Activated T-helper 2 cell treated with anti-CD3 and anti-CD28 coated beads, Interferon-gamma antibody, Interleukin-2, Interleukin-4, amounts not matched to agents 10 μg/mL and 5 μg/mL and 100 μg/mL, durations not matched to agents 14 hours and 24 hours and 36 hours (primary cell): ENCODE measurements at places on chromosomes 2 and 18. TPM values are rescaled to one million over a fixed set of nuclear protein-coding genes. Genes with fewer than 3 reads are reported as not detected.

CKAP2L gene
- 24.4 and 27.2 TPM in 2 replicates for total RNA-seq

C2orf49 gene
- total RNA-seq, result 18.6 and 19.0 TPM in 2 replicates

TRABD2A gene
- total RNA-seq, result 67.9 and 71.2 TPM in 2 replicates

CNDP1 gene
- 0.09 TPM in 2 replicates for total RNA-seq

CTAGE1 gene
- total RNA-seq, result 0.07 TPM in 1 of 2 replicates, not detected in the other

CXCR2 gene
- 0.09 TPM in 1 of 2 replicates, not detected in the other for total RNA-seq

SIX2 gene
- total RNA-seq, result not detected in 2 replicates
